Neural crest cell (in vitro differentiated cells): ENCODE measurements at places on chromosomes 11 and 22. TPM values are rescaled to one million over a fixed set of nuclear protein-coding genes. Genes with fewer than 3 reads are reported as not detected.
A peak's percentile ranks its signal among the peaks of the same experiment; 100 is the strongest.

DNA sequence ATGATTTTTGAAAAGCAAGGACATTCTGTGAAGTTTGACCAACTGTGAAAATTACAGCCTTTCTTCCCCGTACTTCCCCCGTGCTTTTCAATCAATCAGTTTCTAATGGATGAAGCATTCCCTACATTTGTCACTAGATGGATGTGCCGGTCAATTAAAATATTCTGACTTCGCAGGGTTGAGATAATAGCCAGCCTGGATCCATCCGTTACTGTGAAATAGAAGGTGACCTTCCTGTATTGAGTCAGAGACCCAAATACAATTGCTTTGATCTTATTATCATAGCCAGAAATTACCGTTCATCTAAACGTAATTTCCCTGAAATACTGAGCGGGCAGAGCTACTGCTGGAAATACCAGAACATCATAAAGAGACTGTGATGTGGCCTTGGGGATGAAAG, 21.1 kb upstream of the PARVB start:
- DNase-seq: no peak

- DNase-seq: no peak
Observed at GRCh38 chr11:112841729-112842128, 119.5 kb upstream of the NCAM1 start.

DNA sequence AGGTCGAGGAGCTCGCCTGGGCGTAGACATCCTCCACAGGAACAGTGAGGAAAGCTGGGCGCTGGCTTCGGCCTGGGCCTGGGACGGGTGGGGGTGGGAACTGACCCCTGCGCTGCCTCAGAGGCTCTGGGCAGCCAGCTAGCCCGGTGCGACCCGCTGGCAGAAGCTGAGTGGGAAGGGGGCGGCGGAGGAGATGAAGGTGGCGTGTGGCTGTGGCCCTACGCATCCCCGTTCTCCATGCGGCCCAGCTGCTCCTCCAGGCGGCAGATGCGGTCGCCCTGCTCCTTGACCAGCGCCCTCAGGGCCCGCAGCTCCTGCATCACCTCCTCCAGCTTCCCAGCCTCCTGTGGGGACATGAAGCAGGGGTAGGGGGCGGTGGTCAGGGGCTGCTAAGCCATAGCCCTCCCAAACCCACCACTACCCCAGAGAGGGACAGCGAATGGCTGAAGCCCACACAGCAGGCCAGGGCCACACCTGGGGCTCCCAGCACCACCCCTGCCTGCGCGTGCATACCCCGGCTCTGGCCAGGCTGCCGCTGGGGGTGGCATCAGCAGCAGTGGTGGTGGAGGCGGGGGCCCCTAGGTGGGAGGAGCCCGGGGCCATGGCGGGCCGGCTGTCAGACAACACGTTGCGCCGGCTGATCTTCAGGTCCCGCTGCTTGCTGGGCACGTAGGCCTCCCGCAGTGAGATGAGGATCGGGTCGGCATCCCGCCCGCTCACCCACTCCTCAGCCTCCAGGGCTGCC, 848 bp upstream of the PTPRCAP start:
- no peak for DNase-seq

GRCh38 chr22:37025500-37026070, 6.0 kb downstream of the MPST start:
- DNase-seq: no peak

DNA sequence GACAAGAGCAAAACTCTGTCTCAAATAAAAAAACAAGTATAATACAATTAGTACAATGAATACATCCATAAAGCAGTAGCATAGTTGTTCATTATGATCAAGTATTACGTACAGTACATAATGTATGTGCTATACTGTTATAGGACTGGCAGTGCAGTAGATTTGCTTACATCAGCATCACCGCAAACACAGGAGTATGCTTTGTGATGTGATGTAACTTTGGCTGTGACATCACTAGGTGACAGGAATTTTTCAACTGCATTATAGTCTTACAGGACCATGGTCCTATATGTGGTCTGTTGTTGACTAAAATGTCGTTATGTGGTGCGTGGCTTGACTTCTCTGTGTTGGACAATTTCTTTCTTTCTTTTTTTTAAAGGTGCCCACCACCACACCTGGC, 16.6 kb downstream of the TBC1D22A start:
- no peak for DNase-seq

DNA sequence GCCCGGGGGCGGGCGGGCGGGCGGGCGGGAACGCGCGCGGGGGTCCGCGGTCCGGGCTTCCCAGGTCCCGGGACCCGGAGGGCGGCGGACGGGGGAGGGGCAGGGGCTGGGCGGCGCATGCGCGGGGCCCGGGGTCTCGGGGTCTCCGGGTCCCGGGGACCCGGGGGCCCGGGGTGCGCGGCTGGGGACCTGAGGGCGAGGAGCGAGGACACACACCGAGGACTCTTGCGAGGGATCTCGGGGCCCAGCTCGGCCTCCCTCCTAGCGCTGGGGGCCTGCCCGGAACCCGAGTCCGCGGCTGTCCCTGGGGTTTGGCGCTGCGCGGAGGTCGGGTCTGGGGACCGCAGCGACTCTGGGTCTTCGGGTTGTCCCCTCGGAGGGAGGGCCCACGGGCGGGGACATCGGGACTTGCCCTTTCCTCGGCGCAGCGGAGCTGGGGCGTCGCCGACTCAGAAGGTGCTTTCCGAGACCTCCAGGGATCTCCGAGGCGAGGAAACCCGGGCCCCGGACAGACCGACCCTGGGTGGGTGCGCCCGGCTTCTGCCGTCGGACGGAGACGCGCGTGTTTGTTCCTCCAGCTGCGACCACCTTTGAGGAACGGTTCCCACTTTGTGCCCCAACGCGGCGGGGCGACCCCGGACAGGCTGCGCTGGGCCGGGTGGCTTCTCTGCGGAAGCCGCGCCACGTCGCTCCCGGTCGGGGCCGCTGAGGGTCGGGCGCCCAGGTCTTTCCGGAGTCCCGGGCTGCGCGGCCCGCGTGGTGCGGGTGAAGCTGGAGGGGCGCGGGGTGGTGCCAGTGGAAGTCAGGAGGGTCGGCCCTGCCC, 540 bp downstream of the PPARA start:
- DNase-seq: peak; percentile 26

- DNase-seq: no peak
Observed at GRCh38 chr11:19931771-19932369, 219.2 kb downstream of the NAV2 start.

DNA sequence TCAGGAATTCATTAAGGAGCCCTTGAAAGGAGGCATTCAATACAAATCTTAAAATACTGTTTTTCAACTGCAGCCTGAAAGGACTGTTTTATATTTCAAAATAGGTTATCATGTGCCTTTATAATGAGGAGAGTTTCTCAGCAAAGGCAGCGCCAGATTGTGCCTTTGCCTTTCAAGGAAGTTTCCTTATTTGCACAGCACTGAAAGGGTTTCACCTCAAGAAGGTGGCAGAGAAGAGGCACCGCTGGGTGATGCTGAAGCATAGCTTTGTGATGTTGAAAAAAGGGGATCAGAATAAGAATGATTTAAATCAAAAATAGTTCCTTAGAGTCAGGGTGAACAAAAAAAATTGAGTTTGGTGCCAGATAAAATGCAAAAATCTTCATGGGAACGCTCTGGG, 601.0 kb upstream of the KIRREL3 start:
- no peak for DNase-seq

GRCh38 chr11:11022125-11022730, 164.4 kb upstream of the ZBED5 start:
- DNase-seq: no peak

DNA sequence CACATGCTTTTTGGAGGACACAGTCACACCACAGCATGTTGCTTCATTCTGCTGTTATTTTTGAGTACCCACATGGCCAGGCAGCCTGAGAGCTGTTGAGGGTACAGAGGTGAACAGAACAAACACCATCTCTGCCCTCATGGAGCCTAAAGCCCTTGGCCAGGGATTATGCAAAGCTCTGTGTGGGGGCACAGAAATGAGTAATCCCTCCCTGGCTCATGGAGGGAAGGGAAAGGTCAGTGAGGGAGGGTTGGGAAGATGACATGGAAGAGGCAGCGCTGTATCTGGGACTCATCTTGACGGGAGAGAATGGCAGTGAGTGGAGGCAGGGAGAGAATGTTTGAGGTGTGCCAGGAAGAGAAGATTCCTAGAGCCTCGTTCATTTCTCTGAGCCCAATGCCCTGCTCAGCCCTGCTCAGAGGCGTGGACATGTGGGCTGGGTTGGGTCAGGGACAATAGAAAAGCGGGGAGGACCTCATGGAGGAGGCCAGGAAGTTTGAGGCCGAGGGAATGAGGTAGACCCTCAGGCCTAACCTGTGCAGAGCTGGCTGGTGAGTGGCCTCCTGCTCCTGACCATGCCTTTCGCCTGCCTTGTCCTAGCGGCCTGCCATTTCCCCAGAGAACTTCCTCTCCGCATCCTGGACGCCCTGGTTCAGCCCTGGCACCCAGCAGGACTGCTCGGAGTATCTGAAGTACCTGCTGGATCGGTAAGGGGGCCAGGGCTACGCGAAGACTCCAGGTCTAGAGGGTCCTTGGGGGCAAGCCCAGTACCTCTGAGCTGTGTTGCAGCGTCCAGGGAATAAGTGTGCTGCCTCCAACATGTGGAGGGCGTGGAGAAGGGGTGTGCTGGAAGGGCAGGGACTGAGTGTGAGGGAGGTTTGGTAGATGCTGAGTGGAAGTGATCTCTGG, 19.8 kb downstream of the USP35 start:
- no peak for DNase-seq

GRCh38 chr11:62393061-62393611, 25.7 kb upstream of the SCGB1A1 start:
- no peak for DNase-seq

- no peak for DNase-seq
Observed at GRCh38 chr11:132037956-132038355, 667.5 kb downstream of the NTM start.

DNA sequence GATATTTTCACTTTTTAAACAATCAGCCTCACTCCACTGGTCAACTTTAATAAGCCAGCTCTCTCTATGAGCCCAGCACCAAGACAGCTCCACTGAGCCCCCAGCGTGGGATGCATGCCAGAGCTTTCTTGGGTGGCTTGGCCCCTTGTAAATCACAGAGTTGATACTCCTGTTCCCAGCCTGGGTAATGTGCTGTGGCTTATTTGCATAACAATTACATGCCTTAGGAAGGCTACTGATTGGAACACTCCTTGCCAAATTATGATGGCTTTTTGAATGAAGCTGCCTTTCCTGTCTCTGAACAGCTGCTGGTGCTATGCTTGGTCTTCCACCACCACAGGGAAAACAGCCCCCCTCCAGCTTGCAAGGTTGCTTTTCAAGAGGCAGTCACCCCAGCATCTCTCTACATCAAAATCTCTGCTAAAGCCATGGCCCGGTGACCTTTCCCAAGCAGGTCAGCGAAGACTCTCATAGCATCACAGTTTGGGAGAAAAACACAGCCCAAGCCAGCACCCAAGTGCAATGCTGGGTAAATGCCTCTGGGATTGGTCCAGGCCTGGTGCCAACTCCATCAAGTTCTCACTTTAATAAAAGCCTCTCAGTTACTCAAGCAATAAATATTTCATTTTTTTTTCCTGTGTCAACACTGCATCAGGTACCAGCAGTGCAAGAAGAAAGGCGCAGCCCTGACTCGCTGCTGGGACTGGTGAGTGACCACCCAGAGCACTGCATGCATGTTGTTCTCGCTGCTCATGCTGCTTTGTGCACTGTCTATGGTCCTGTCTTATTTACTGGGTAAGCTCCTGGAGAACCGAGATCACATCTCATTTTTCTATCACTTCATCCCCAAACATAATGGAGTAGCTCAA, 549.3 kb downstream of the OPCML start:
- DNase-seq: no peak

DNA sequence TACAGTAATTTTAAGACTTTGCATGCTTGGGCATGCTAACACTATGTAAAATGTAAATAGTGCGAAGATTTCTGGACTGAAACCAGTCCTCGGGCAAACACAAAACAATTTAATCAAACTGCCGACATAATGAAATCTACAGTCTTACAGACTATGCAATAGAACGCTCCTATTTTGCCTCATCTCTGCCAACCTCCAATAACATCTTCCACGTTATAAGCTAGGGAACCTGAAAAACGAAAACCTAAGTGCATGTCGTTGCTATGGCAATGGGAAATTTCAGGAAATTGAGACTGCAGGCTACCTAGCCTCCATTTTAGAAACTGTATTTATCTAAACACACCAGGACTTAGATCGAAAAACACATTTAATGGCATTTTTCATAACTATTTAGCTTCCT, 1.1 kb downstream of the CSTF3 start:
- DNase-seq: no peak

GRCh38 chr11:70155386-70155785, 47.7 kb upstream of the FADD start:
- no peak for DNase-seq

- DNase-seq: no peak
Observed at GRCh38 chr22:37632174-37633088, 7.0 kb upstream of the SH3BP1 start.

- no peak for DNase-seq
Observed at GRCh38 chr11:120137611-120138521, at the start of gene TRIM29. Gene TRIM29 (minus strand): TSS chr11:120138113. CDS start chr11:120138031, 82 bp downstream.

DNA sequence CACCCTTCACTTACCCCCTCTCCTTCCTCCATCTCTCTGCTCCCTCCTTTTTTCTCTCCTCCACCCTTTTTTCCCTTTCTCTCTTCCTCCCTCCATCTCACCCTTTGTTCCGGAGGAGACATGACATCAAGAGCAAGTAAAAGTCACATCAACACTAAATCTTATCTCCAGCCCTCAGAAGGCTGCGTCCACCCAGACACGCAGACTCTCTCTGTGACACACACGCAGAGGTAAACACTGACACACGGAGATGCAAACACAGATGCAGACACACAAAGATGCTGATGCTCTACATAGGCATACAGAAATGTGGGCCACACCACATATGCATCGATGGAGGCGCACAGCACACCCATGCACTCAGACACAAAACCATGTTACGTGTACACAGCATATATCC, 27.0 kb downstream of the NRXN2 start:
- no peak for DNase-seq

- peak; percentile 59 for DNase-seq
Observed at GRCh38 chr11:61627850-61628661, 47.2 kb upstream of the SYT7 start.

DNA sequence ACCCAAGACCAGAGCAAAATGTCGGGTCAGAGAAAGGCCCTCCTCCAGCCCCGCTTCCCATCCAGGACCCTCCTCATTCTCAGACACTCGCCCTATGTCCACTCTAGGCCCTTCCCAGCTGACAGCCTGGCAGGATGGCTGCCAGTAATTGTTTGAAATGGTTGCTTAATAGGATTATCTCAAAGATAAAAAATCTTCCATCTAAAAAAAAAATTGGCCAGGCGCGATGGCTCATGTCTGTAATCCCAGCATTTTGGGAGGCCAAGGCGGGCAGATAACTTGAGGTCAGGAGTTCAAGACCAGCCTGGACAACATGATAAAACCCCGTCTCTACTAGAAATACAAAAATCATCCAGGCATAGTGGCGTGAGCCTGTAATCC, 32.4 kb downstream of the SCGB1A1 start:
- DNase-seq: no peak

Gene TST
- 31.0 and 31.3 TPM in 2 replicates for total RNA-seq

Gene SLC22A12
- total RNA-seq: not detected in 2 replicates

Gene DDX17
- 485 and 500 TPM in 2 replicates for total RNA-seq

Gene POLD3
- 44.4 and 46.3 TPM in 2 replicates for total RNA-seq

Gene TRIM29
- total RNA-seq: not detected in 2 replicates

Gene OTOG
- total RNA-seq: not detected in 2 replicates
